OCI-LY7 (cell line): ENCODE measurements at places on chromosomes 5 and 9.

GRCh38 chr5:95647886-95648860, 1.6 kb downstream of the RFESD start:
- peak; percentile 42 for DNase-seq

DNA sequence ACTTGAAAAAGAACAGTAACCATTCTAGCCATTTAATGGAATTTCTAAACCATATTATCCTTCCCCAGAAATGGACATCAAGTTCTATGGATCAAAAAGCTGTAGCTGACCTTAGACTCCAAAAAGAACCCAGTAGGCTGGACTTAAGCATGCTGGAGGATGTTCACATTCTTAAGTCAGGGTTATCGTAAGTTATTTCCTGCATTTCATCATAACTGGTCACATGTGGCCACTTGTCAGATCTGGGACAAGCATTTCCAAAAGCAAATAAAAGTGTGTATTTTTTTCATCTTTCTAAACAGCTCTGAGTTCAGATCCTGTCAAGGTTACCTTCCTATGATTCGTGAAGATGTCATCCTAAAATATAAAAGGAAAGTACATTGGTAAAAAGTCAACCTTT, 274.5 kb upstream of the PTGER4 start:
- no peak for DNase-seq

DNA sequence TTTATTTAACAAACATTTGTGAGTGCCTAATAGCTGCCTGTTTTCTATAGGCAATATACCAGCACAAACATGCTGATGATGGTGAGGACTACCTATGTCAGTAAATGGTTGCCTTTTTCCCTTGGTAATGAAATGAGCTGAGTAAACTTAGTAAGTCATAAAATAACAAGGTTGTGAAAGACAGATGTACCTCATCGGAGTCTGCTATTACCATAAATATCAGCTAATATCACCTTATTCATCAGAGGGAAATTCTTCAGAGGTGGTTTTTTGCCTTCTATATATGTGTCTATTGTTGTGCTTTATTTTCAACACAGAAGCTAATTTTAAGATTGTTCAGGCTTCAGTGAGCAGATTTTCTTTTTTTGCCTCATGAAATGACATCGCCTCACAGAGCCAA, 1040.5 kb downstream of the DTWD2 start:
- no peak for DNase-seq

DNA sequence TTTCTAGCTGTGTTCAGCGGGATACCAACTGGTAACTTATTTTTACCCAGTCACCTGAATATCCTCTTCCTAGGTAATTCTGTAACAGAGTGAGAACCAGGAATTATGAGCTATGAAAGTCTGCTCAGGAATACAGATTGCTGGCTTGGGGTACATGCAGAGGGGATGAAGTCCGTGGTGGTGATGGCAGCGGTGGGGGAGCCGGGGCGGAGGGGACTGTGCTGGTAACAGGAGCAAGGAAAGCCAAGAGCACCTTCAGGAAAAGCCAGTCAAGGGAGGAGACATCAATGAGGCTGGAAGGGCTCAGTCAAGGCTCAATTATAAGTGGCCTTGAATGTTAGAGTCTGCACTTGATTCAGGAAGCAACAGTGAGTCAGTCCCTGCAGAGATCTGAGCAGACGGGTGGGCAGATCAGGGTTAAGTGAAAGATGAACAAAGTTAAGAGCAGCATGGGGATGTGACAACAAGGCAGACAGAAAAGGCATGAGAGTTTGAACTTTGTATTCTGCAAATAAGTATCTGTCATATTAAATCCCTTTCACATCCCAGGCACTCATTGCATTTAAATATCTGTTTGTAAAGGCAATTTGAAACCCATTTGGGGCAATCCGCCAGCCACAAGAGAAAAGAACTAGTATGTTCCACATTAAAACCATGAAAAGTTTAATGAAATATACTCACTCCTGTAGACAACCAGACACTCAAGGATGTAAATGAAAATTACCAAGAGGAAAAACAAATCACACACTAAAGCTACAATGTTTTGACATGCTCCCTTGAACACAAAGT, 101.2 kb downstream of the TTC39B start:
- DNase-seq, result no peak

DNA sequence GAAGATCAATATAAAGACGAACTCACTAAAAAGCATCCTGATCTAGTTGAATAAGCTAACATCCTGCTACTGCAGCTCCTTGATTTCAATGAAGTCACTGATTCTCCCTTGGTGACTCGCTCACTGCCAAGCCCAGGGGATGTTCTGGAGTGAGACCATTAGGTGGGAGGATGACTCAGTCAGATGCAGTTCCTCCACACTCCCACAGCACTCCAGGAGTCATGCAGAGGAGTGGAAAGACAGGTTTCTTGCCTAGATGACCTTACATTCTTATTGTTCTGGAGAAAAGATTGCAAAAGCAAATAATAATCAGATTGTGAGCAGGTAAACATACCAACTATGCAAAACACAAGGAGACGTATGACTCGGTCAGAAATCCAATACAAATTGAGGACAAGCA, 15.3 kb downstream of the GCNT4 start:
- no peak for DNase-seq

- no peak for DNase-seq
Observed at GRCh38 chr5:140141241-140141640, 15.5 kb downstream of the IGIP start.

- DNase-seq, result no peak
Observed at GRCh38 chr9:96169901-96170300, 132.1 kb downstream of the HSD17B3 start.

DNA sequence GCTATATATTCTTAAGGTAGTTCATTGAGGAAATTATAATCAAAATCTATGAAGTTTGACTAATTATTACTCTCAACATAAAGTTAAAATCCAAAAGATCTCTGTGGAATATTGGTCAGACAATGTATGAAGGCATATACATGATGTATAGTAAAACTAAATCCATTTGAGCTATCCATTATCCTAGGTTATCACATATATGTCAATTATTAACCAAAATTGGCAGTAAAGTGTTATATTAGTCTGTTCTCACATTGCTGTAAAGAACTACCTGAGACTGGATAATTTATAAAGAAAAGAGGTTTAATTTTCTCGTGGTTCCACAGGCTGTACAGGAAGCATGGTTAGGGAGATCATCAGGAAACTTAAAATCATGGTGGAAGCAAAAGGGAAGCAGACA, 511.7 kb upstream of the SGCD start:
- no peak for DNase-seq

DNA sequence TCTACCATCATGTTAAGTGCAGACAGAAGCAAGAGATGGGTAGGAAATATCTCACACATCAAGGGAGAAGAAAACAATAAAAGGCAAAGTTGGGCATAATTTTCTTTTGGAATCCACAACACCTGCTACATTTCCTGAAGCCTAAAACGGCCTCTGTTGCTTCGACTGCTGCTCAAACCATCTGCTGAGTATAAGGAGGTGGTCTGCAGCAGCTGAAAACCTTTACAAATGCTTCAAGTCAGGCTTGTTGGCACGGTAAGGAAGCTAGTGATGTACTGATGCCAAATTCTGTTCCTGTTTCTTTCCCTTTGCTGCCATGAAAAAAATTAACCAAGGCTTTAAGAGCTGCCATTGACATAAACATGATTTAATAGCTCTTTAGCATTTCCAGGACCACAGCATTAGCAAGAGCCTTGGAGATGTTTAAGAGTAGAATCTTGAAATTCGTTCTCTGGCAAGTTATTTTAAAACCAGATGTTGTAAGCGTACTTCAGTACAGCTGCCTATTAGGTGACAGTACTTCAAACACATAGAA, 75.6 kb downstream of the DMRTA1 start:
- peak; percentile 85 for DNase-seq

DNA sequence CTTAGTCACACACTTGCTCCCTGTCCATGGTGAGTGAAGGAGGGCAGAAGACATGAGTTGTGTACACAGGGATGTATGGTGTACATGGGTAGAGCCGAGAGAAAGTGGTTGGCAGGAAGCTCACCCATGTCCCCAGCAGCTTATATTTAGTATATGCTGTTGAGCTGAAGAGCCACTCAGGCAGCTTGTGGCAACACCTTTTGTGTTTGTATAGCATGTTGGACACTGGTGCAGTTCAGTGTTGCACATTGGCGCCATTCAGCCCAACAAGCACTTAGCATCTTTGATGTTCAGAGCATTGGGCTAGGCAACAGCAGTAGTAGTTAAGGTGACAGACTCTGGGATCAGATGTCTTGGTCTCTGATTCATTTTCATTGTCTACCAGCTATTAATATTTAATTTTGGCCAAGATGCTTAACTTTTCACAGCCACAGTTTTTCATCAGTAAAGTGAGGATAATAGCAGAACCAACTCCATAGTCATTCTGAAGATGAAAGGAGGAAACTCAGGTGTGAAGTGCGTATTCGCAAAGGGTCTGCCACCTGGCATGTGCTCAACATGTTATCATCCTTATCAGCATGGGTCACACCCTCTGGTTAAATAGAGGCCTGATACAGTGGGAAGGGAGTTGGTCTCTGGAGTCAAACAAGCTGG, 184.8 kb downstream of the NR3C1 start:
- DNase-seq, result no peak

GRCh38 chr9:127980060-127980705, 606 bp downstream of the EEIG1 start:
- peak; percentile 65 for DNase-seq

GRCh38 chr5:55903121-55903701, 52.1 kb downstream of the IL31RA start:
- DNase-seq, result no peak

GRCh38 chr9:37992924-37993349, 76.1 kb downstream of the SHB start:
- DNase-seq, result no peak

- no peak for DNase-seq
Observed at GRCh38 chr9:114864471-114864870, 58.6 kb upstream of the TNFSF15 start.

- DNase-seq, result peak; percentile 97
Observed at GRCh38 chr9:98101868-98102273, 17.2 kb downstream of the TRIM14 start.

DNA sequence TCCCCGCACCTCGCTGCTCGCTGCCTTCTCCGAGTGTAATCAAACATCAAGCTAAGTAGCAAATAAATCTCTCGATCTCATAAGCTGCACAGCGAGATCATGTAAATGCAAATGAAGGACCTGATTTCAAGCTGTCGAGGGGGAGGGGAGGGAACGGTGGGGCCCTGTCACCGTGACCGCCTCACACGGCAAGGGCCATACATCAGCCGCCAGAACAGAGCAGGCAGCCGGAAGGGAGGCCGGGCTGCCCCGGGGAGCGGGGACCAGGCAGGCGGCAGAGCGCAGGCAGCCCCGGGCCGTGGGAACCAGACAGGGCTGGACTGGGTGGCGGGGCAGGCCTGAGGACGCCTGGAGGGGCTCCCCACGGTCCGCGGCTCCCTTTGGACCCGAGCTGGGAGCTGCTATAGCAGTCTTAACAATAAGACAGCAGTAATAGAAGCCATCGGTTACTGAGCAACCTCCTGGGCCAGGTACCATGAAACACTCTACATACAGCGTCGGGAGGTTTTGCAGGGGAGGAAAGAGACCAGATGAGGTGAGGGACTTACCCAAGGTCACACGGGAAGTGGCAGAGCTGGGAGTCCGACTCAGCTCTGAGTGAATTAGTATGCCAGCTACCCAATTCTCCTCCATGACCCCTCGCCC, 76.8 kb downstream of the CFAP77 start:
- no peak for DNase-seq

GRCh38 chr9:103680581-103680980, 413.5 kb upstream of the SMC2 start:
- no peak for DNase-seq

DNA sequence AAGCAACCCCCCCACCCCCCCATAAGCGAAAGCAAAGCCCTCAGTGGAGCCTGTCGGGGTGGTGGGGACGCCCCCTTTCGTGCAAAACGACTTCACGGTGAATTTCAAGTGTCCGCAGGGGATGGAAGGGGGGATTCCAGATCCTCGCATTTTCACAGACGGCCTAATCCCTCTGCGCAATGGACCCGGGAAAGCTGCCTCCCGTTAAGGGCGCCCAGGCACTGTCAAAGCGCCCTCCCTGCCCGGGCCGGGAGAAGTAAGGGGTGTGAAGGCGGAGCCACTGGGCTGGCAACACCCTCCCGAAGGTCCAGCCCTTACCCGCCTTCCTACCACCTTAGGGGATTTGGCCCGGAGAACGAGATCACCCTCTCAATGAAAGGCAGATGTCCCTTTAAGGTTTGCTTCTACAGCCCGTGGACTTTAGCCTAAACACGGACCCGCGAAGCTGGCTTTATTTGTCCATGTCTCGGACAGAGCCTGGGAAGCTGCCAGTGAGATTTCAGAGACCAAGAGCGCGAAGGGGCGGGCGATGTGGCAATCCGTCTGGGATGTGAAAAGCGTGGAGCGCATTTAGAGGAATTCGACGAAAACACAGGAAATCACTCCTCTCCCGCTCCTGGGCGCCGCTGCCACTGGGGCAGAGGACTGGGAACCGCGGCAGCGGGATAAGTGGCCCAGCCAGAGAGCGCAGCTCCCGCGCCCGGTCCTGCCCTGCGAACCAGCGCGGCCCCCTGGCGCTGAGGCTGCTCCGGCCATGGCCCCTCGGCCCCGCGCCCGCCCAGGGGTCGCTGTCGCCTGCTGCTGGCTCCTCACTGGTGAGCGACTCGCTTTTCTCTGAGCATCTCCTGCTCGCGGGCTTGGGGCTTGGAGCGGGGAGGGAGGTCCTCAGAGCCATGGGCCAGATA, at the start of the genes ITGA1 and PELO:
ITGA1 (plus strand) TSS at position 317 of the 905 bp plus-strand sequence; CDS start at position 755, 438 bp downstream.
PELO (plus strand) TSS at position 317 of the 905 bp plus-strand sequence. CDS start 12,479 bp downstream, outside the sequence.
- DNase-seq, result no peak

GRCh38 chr9:137444106-137444790, 3.1 kb upstream of the ENTPD8 start:
- no peak for DNase-seq

GRCh38 chr9:108150736-108151586, 661.4 kb upstream of the KLF4 start:
- no peak for DNase-seq

- DNase-seq, result no peak
Observed at GRCh38 chr9:20309124-20309523, 313.2 kb downstream of the MLLT3 start.

GRCh38 chr9:106964822-106965525, 102.0 kb downstream of the ZNF462 start:
- no peak for DNase-seq

DNA sequence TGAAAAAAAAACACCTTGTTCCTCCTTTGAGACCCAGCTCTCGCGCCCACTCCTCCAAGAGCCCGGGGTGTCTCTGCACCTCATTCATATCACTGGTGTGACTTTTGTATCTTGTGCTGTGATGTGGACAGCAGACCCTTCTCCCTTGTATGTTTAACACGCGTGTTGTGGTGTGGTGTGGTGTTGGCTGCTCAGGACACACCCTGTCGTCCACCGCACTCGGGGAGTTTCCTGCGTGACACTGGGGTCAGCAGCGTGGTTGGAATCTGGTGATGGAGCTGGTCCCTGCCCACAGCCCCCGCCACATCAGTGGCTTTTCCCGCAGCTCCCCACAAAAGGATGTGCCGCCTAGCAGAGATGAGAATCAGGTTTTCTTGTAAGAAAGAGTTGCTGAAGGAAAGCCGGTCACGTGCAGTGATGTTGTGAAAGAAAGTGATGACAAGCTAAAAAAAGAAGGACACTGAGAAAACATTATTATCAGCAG, 61.5 kb downstream of the TENT4A start:
- DNase-seq, result no peak

GRCh38 chr9:136122425-136123383, 4.0 kb upstream of the TMEM250 start:
- DNase-seq, result peak; percentile 69

GRCh38 chr9:71058660-71059059, 62.8 kb downstream of the TRPM3 start:
- DNase-seq, result no peak

GRCh38 chr9:87271696-87272477, 225.8 kb upstream of the DAPK1 start:
- DNase-seq, result no peak
